ENCODE measurements at places on chromosomes 4 and X.
A peak's percentile ranks its signal among the peaks of the same experiment; 100 is the strongest.

DNA sequence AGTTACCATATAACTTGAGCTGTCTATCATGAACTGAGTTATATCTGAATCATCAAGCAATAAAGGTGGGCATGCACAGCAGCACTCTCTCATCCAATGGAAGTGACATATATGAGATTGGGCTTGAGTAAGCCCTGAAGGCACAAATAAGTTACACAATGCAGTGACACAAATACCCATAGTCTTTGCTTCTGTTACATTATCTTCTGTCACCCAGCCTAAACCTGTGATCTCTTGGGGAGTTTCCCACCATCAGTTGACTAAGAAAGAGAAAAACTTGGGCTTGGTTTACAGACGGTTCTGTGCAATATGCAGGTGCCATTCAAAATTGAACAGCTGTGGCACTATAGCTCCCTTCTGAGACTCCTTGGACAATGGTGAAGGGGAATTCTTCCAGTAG is 138.8 kb upstream of the IL15 start:
- DNase-seq = no peak

DNA sequence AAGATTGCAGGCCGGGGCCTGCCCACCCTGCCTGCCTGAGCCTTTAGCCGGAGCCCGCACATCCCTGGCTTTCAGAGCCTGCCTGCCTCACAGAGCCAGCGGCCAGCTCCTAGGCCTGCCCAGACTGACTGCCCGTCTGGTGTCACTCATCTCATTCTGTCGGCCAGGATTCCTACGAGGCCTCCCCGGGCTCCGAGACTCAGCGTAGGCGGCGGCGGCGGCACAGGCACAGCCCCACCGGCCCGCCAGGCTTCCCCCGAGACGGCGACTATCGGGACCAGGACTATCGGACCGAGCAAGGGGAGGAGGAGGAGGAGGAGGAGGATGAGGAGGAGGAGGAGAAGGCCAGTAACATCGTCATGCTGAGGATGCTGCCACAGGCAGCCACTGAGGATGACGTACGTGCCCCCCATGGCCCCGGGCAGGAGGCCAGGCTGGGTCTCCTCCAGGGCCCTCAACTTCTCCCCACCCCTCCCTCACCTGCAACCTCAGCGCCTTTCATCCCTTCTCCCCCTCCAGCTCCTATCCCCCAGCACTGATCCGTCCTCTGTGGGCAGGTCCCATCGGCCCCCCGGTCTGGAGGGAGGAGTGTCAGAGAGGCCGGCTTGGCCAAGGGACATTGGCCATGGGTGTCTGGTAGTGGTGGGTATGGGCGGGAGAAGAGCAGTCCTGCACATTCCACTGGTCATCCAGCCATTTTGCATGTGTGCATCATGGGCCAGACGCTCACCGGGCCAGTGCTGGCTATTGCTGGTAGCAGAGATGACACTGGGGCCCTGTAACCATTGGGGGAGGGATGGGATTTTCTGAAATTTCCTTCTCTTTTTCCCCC is 22.6 kb upstream of the UBA1 start:
- DNase-seq = peak; percentile 4

- DNase-seq = no peak
Observed at GRCh38 chr4:40202474-40202873, 5.6 kb downstream of the RHOH start.

- no peak for DNase-seq
Observed at GRCh38 chr4:101825953-101826352, 35.4 kb downstream of the BANK1 start.

DNA sequence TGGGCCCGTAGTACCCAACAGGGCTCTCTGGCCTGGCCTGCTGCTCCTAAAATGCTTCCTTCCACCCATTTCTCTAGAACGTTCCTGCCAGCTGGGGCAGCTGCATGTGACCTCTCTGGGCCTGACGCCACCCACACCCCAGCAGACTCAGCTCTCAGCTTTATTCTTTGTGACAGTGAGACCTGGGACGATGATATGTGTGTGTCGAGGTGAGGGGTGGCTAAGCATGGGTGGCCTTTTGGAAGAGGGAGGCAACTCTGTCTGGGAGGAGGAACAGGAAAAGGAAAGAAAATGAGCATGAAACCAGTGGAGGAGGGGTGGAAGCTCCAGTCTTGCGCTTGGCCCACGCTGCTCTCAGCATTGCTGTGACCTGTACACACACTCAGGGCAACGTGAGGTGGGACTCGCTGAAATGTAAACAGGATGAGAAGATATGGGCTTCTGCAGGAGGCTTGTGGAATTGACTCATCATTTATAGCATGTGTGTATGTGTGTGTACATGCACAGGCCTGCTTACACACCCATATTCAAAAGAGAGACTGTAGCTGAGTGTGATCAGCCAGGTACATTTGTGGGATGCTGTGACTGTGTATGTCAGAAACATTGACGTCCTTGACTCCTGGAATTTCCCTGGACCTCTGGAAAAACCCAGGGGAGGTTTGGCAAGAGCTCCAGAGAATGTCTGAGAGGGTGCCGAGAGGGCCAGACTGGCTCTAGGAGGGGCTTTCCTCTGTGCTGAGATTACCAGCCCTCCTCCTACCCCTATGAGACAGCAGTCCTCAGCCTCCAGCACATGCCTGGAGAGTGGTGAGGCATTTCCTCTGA is 137.9 kb downstream of the PJA1 start:
- DNase-seq = no peak

DNA sequence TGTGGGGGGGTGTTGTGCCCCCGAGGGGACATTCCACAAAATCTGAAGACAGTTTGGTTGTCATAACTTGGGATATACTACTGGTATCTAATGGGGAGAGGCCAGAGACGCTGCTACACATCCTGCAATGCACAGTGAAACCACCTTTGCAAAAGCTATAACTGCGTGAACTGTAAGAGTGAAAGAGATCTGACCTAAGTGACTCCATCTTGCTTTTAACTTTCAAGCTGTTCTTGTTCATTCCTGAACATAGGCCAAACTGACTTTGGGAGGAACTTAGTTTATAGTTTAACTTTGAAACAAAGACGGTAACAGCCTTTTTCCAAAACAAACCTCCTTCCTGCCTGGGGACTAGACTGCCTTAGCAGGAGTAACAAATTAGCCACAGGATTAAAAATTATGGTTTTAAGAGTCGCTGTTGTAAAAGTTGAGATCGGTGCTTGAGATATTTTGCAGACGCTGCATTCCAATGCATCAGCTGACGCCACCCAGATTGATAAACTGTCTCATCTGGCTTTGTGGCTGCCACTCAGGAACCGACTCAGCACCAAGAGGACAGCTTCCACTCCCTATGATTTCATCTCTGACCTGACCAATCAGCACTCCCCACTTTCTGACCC is 70.9 kb downstream of the ATXN3L start:
- DNase-seq = no peak

DNA sequence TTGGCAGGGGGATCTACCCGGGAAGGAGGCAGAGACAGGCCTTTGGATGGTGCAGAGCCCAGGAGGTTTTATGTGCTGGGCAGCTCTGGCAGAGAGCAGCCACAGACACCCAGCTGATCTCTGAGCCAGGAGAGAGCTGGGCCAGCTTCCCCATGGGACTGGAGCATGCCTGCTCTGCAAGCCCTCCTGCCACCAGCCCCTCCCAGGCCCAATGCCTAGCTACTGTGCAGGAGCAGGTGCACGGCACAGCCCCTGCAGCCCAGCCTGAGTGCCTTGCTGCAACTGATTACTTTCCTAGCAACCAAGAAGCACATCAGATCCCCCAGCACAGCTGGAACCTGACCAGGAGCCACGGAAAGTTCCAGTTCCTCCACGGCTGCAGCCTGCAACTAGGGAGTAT is 57.8 kb upstream of the BEND2 start:
- peak; percentile 17 for DNase-seq

- DNase-seq = no peak
Observed at GRCh38 chr4:141376769-141377168, 156.1 kb downstream of the ZNF330 start.

- no peak for DNase-seq
Observed at GRCh38 chrX:40784516-40785151, 49.3 kb upstream of the MED14 start.

GRCh38 chr4:132763465-132763864 is 385.6 kb upstream of the PCDH10 start:
- no peak for DNase-seq

GRCh38 chrX:16119353-16120220 is 3.8 kb upstream of the GRPR start:
- DNase-seq = no peak
